ENCODE measurements at places on chromosomes 6 and 20.
A peak's percentile ranks its signal among the peaks of the same experiment; 100 is the strongest.

DNA sequence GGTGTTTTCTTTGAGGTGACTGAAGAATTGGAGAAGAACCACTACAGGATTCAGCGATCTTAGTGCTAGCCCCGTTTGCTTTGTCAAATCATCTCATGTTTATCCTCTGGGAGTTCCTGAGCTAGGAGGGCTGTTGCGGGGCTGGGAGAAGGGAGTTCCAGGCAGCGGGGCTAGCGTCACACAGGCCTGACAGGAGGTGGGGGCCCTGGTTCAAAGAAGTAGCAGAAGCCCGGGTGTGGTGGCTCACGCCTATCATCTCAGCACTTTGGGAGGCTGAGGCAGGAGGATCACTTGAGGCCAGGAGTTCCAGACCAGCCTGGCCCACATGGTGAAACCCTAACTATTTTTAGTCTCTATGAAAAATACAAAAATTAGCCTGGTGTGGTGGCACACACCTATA lies 33.2 kb upstream of the SULF2 start:
- no peak for DNase-seq

GRCh38 chr20:16028923-16029322 lies 544.3 kb downstream of the KIF16B start:
- no peak for DNase-seq

- DNase-seq = peak; percentile 58
Observed at GRCh38 chr6:31597006-31597405, 4.2 kb upstream of the NCR3 start.

- no peak for DNase-seq
Observed at GRCh38 chr6:137893726-137894125, 26.7 kb downstream of the TNFAIP3 start.

DNA sequence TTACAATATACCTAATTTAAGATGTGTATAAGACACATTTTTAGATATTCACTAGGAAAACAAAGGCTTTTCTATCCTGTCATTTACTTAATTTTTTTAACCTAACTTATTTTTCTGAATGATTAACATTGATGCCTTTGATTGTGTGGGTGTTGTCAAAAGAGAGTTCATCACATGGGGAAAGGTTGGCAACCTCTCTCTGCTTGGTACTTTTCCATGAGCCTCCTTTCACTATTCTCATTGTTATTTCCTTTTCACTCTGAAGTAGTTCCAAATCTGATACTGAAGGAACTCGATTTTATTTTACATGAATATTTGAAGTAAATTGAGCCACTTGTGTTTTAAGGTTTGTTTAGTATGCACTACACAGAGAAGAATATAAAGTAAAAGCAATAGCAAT lies 35.9 kb downstream of the TPD52L1 start:
- DNase-seq = no peak

DNA sequence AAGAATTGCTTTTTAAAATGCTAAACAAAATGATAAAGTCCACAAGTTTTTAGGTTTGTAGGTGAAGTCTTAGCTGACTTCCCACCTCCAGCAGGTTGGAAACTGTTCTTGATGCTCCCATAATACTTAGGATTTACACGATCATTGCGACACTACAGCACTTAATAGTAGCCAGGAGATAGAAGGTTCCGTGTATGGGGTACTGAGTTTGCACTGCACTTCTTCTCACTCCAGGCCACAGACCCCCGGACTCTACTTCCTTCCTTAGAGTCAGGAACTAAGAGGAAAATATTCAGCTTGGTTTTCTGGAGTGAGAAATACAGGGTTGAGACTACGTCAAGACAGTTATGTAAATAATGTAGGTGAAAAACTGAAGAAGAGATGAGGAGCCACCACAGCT lies 56.1 kb upstream of the SGK1 start:
- DNase-seq = no peak

GRCh38 chr6:6405997-6406714 lies 85.7 kb upstream of the F13A1 start:
- DNase-seq = no peak

- DNase-seq = no peak
Observed at GRCh38 chr20:34985461-34986310, 30.0 kb downstream of the MYH7B start.

Measured in CD4-positive, alpha-beta T cell treated with Interleukin-15 for 1 hour (primary cell).